NCI-H345 (cell line): ENCODE measurements at places on chromosomes 3 and 15.

GRCh38 chr3:106367496-106367895 lies 498.7 kb upstream of the CBLB start:
- no peak for DNase-seq

GRCh38 chr15:75810874-75811498 lies 32.3 kb upstream of the UBE2Q2 start:
- no peak for DNase-seq

DNA sequence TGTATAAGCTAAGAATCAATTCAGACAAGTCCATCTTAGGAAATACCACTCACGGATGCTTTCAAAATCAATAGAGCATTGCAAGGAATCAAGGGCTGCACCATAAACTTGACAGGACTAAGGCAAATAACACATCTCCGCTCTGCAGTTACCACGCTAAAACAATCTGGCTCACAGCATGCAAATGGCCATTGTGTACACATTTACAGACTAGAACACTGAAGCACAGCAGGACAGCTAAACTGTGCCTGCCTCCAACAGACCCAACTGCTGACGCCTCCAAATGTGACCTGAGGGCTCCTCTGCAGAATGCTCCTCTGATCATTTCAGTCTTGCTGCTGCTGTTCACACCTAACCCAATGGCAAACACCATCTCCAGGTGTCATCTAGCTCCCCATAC lies 104.3 kb downstream of the MEX3B start:
- DNase-seq: peak; percentile 79

- DNase-seq: no peak
Observed at GRCh38 chr15:84001655-84002054, 233.9 kb upstream of the GOLGA6L4 start.

DNA sequence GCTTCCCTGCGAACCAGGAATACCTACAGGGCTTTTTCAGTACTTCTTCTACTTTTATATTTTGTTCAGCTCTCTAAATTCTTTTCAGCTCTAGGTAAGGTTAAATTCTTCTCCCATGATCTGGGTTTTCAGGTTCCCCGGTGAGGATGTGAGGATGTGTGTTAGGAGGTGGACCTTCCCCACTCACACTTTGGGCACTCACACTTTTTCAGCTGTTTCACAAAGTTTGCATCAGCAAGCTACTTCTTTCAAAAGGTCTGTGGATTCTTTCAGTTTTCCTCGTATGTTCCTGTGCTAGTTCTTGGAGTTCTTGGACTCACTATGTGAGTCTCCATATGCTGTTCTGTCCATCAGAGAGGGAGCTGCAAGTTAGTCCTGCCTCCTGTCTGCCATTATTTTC lies 13.9 kb upstream of the OR5K2 start:
- DNase-seq: no peak
